Left renal cortex interstitium (tissue), 4 donors: ENCODE measurements at places on chromosomes 4 and X.

GRCh38 chr4:162408309-162408708 is 244.5 kb upstream of the FSTL5 start:
- DNase-seq: no peak

GRCh38 chr4:111512081-111512783 is 633.0 kb upstream of the FAM241A start:
- DNase-seq: no peak

GRCh38 chrX:16368696-16369095 is 201.4 kb downstream of the MAGEB17 start:
- DNase-seq: no peak

- no peak for DNase-seq
Observed at GRCh38 chrX:81208916-81209315, 7.0 kb downstream of the SH3BGRL start.

DNA sequence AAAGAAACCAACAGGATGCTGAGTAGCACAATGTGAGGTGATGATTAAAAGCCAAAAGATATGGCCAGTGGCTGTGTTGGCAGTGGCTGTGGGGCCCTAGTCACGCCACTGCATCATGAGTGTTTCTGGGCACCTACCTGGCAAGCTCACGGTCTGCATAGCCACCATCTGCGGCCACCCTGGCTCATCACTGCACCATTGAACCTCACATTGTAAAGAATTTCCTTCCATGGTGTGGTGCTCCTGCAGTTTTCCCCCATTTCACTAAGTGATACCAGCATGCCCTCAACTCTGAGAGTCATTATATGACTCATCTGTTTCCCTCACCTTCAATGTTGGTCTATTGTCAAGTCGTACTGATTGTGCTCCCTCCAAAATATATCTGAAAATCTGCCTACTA is 45.5 kb upstream of the CLNK start:
- no peak for DNase-seq
